ENCODE measurements at places on chromosomes 1 and 21. TPM values are rescaled to one million over a fixed set of nuclear protein-coding genes. Genes with fewer than 3 reads are reported as not detected.

The LHX8 gene
- not detected for polyA plus RNA-seq

The ABCG1 gene
- polyA plus RNA-seq = 31.4 TPM

The JAM2 gene
- 11.6 TPM for polyA plus RNA-seq

The NR1I3 gene
- not detected for polyA plus RNA-seq

The FCRL6 gene
- not detected for polyA plus RNA-seq

The IL20 gene
- polyA plus RNA-seq = not detected

The C1orf94 gene
- polyA plus RNA-seq = 3.4 TPM

The NCSTN gene
- polyA plus RNA-seq = 103 TPM

The CTSK gene
- polyA plus RNA-seq = 4.0 TPM

The TTC39A gene
- 4.8 TPM for polyA plus RNA-seq

The RGS1 gene
- polyA plus RNA-seq = 2.5 TPM

The VCAM1 gene
- 2.8 TPM for polyA plus RNA-seq

The G0S2 gene
- 3.5 TPM for polyA plus RNA-seq

The SPOCD1 gene
- 1.7 TPM for polyA plus RNA-seq

The ENO1 gene
- polyA plus RNA-seq = 1,172 TPM

The AMY2A gene
- polyA plus RNA-seq = not detected

The VAV3 gene
- polyA plus RNA-seq = 0.87 TPM

The MAP10 gene
- 1.1 TPM for polyA plus RNA-seq

The ASCL5 gene
- not detected for polyA plus RNA-seq

The CLDN8 gene
- not detected for polyA plus RNA-seq

Data from brain (organoid and tissue), 16 donors.